Activated CD4-positive, alpha-beta T cell treated with anti-CD3 and anti-CD28 coated beads, Interleukin-2, amount 50 U/mL, for 48 hours (primary cell): ENCODE measurements at places on chromosomes 7 and 10.

DNA sequence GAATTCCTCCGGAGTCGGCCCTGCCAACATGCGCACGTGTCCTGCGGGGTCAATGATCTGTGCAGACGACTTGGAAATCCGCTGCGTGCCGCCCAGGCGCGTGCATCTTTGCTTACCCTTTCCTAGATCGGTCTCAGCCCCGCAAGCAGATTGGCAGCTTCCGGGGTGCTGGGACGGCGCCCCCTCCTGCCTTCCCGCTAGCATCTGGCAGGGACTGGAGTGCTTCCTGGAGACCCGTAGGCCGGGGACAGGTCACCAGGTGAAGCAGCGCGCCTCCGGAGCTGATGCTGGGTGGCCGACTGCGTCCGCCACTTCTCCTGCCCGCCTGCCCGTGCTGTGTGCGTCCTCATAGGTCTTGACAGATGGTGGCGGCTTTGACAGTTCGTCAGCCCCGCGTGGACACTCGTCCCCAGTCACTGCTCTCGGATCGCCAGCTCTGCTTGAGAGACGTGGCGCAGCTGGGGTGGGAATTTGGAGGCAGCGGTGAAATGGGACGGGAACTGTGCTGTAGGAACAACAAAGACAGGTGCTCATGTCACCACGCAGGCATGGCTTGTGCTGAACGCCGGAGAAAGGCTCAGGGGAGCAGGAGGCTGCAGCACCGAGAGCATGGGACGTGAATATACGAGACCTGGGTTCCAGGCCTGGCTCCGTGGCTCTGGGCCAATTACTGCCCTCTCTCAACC lies 21.9 kb upstream of the KCNK18 start:
- DNase-seq, result peak; percentile 11

- DNase-seq, result no peak
These were observed 62.6 kb downstream of the CDCA7L start for GRCh38 chr7:21883069-21883468.

DNA sequence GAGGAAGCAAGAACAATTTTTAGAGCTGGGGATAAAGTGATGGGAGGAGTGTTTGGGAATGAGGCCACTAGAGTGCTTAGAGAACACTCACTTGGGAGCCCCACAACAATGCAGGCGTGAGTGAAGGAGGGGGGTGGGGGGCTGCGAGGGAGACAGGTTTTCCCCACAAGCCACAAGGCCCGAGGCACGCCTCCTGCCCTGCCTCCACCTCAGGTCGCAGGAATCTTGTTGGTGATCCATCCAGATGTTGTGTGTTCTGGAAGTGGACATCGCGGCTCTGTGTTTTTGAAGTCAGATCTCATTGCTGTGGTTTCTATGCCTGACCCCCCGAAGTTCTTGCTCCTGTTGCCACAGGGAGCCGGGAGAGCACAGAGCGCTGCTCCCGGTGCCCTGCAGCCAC lies 178.0 kb upstream of the BMPER start:
- no peak for DNase-seq

- no peak for DNase-seq
These were observed 1.9 kb upstream of the CUL1 start for GRCh38 chr7:148696787-148697186.

DNA sequence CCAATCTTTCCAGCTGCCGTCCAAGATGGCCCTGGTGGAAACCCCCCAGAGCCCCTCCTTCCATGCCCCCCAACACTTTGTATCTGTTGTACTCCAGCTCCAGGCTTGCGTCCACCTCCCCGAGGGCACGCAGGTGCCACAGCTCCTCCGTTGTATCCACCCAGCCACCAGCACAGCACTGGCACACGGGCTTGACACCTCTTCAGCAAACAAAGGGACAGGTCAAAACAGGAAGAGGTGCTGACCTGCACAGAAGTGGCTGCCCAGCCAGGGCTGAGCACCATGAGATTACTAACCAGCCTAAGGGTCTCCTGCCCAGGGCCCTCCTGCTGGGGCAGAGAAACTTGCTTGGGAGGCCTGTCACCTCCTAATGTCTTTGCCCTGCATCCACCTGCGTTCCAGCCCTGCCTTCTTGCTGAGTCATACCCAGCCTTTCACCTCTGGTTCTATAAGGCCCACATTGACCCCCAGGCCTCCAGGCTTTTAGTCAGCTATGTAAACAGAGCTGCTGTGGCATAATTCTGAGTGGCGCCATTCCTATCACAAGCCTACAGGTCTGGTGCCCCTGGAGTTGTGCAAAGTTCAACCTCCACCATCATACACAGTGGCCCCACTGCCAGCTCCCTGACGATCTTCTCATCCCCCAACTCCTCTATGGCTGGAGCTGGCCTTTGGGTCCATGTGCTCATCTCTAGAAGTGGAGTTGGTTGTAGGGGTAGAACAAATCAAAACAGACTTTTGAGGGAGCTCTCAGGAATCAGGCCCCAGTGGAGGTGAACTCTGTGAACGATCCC lies 20.9 kb downstream of the SLC29A3 start:
- no peak for DNase-seq

DNA sequence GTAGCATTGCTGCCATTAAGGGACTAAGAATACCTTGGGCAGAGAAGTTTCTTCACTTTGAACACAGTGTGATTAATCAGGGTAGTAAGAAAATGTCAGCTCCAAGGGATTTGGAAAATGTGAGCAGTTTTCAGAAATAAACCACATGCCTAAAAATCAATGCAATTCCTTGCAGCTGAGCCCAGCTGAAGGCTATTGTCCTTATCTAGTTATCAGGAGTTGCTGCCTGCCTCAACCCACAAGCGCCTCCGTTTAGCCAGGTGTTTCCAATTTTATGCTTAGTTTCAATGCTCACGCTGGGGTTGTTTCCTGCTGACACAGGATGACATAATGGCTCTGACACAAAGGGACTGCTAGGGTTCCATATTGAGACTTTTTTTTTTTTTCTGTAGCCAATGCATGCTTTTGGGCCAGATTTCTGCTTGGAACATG lies 132.3 kb upstream of the ANK3 start:
- peak; percentile 1 for DNase-seq
